ENCODE measurements at places on chromosomes 13 and 19.
A peak's percentile ranks its signal among the peaks of the same experiment; 100 is the strongest.

GRCh38 chr19:45075301-45076028 lies 813 bp downstream of the ZNF296 start:
- DNase-seq, result no peak

DNA sequence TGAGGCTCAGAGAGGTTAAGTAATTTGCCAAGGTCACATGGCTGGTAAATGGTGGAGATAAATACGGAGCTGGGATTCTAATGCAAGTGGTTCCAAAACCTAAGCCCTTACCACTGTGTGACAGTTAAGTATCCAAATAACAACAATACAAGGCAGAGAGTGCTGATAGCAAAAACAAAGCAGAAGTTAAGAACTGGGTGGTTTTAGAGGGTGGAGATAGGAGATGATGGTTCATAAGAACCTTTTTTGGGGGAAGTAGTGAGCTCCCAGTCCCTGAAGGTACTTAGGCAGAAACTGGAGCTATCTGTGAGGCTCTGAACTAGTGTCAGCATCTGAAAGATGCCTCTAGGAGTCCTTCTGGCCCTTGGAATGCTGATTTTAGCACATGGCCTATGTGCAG lies 56.2 kb upstream of the UBE2L5 start:
- no peak for DNase-seq

DNA sequence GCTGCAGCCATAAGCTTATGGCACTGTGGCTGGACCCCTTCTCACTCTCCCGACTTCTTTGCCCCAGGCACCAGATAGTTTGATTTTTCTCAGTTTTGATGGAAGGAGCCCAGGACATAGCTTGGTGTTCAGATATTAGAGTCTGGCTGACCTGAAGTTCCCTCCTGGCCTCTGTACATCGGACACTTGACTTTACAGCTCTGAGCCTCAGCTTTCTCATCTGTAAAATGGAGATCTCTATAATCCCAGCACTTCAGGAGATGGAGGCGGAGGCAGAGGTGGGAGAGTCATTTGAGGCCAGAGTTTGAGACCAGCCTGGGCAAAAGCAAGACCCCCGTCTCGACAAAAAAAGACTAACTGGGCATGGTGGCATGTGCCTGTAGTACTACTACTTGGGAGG lies 909 bp downstream of the CC2D1A start:
- DNase-seq, result no peak

- DNase-seq, result no peak
Observed at GRCh38 chr13:30600496-30600895, 17.2 kb upstream of the USPL1 start.

DNA sequence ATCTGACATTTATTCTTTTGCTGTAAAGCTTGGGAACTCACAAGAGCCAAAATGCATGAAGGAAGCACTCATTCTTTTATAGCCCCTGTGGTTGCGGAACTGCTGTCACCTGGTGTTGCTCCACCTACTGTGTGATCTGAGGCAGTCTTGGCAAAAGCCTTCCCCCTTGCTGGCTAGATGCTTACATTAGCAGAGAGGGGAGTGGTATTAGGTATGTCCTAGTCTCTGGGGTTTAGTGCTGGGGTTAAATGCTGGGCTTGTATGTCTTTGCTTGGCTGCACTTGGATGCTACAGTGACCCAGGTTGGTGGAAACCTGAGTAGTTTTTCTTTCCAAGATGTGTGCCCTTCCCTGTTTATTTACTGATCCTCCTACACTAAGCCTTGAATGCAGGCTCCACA lies 99.3 kb downstream of the WDFY2 start:
- DNase-seq, result no peak

- no peak for DNase-seq
Observed at GRCh38 chr13:26821672-26822071, 61.1 kb upstream of the GPR12 start.

GRCh38 chr13:86757236-86757978 lies 913.8 kb upstream of the SLITRK5 start:
- DNase-seq, result no peak

GRCh38 chr19:39407410-39407659 lies 688 bp downstream of the ZFP36 start:
- DNase-seq, result no peak

DNA sequence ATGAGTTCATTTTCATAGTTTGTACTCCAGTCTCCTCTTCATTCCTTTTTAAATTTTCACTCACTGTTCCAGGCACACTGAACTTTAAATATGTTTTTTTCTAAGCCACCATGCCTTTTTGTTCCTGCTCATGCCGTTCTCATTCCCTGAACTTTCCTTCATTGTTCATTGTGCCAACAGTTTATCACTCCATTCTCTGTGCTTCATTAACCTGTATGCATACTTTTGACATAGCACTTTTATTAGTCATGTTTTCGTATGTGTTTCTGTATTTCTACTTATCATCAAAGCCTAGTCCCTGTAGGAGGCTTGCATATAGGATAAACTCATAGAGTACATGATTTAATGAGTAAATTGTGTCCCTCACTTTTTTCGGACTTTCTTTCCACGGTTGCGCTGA lies 65.3 kb downstream of the PCDH20 start:
- DNase-seq, result no peak

GRCh38 chr13:74751739-74752138 lies 617.5 kb upstream of the KLF12 start:
- no peak for DNase-seq

DNA sequence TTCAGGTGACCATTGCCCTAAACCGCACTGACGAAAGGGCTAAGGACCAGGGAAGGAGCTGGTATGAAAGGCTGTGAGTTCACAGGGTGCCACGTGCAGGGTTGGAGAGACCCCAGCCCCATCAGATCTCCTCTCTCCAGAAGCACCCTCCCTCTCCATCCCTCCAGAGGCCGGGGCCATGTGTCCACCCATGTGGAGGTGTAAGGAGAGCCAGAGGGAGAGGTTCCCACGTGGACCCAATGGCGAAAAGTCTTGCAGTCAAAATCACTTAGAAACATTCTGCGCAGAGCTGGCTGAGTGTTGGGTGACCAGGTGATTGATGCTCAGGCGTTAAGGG lies 168.3 kb downstream of the COL4A1 start:
- DNase-seq, result no peak

- no peak for DNase-seq
Observed at GRCh38 chr13:98203646-98204326, 26.7 kb upstream of the RNF113B start.

- no peak for DNase-seq
Observed at GRCh38 chr13:84985860-84986259, 813.4 kb downstream of the SLITRK6 start.

DNA sequence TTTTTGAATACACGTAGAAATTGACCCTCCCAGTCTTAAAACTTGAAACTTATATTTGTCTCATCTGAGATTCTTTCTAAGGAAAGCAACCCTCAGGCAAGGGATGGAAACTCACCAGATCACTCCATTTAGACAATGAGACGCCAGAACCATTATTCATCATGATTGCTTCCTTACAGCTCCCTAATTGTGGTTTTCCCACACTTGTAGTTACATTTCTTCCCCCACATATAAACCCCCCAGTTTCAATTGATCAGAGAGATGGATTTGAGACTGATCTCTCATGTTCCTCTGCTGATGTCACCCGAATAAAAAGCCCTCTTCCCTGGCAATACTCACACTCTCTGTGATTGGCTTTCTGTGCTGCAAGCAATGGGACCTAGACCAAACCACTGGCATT lies 197.9 kb upstream of the STARD13 start:
- no peak for DNase-seq

DNA sequence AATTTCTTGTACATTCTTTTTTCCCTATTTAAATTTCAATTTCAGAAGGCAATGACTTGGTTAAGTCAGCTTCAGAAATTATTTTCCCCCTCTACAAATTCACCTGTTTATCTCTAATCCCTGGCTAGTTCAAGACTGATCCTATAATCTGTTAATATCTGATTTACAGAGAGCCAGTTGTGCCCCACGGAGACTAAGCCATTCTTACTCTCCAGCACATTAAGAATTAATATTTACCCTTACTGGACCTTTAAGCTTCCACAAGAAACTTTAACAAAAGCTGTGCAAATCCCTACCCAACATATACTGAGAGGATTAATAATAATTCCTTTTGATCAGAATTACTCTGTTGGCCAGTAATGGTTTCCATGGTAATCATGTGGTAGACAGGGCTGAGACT lies 786.2 kb downstream of the PCDH9 start:
- no peak for DNase-seq

DNA sequence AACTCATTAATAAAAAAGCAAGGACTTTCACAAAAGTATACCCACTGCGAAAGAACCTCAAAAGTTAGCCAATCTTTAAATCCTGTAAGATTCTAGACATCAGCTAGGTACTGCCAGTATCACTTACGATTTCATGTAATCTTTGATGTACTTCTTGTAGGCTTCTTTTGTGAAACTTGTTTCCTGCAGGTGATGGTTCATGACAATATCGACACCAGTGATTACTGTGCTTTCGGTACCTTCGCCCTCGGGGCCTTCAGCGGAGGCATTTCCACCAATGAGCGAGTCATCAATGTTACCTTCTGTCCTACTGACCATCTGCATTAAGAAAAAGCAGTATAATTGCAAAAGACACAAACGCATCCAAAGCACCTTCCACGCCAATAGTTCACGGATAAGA lies 1.1 kb downstream of the TPT1 start:
- no peak for DNase-seq

DNA sequence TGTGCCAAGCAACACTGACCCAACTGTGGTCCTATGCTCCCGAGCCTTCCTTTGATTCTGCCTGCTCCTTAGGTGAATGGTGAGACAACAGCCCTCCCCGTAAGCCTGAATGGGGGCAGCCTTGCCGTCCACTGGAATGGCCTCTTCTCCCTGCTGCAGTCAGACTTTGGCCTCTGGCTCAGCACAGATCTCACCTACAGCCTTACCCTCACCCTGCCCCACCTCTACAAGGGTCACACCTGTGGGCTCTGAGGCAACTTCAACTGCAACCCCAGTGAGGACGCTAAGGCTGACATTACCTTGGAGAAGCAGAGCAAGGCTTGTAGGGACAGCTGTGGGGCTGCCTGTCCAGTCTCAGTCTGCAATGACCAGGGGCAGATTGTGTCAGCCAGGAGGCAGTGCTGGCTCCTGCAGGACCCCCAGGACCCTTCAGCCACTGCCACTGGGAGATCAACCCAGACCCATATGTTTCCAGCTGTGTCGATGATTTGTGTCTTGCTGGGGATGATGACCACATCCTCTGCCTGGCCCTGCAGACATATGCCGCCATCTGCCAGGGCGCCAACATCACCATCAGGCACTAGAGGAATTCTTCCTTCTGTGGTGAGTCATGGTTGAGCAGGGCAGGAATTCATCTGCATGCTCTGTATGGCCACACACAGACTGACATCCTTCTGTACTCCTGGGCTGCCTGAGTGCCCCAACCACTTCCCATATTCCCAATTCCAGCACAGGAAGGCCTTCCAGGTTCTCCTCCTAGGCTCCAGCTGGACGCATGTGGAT lies 27.3 kb upstream of the FXYD3 start:
- DNase-seq, result no peak

DNA sequence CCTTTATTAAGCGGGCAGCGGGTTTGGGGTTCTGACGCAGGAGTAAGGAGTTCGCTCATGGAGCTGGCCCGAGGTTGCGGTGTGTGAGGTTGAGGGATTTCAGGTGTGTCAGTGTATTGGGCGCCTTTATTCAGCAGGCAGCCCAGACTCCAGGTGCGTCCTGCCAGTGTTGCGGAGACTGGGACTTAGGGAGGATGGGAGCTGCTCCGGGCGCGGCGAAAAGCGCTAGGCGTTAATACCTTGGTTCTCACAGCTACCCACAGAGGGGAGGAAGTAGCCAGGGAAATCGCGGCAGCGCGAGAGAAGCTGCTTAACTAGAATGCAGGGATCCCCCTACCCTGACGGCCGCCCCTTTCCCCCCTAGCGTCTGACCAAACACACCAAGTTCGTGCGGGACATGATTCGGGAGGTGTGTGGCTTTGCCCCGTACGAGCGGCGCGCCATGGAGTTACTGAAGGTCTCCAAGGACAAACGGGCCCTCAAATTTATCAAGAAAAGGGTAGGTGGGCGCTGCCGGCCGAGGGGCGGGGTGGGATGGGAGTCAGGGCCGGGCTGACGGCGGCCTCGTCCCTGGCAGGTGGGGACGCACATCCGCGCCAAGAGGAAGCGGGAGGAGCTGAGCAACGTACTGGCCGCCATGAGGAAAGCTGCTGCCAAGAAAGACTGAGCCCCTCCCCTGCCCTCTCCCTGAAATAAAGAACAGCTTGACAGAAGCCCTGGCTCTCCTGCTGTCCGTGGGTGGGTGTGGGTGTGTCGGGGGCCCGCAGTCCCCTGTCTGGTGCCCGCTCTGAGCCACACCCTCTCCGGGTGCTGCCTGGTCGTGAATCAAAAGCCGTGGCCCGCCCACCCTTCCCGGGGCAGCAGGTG lies 1.1 kb downstream of the RPL36 start:
- DNase-seq, result peak; percentile 52

DNA sequence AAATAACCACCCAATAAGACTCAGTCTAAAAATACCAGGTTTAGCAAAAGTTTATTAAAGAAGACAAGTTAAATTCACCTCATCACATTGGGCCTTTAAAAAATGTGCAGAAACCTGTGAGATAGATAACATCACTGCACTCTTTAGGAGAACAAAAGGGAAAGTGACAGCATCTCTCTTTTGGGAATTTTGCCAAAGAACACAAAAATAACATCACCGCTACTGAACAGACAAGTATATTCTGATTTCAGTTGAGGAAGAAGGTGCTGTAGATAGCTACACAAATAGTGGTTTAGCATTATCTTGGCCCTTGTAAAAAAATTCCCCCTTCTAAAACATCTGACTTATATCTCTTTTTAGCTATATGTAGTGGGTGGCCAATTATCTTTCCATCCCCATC lies 244.7 kb downstream of the VWA8 start:
- DNase-seq, result no peak

- DNase-seq, result no peak
Observed at GRCh38 chr13:40666933-40667621, 636 bp upstream of the FOXO1 start.

DNA sequence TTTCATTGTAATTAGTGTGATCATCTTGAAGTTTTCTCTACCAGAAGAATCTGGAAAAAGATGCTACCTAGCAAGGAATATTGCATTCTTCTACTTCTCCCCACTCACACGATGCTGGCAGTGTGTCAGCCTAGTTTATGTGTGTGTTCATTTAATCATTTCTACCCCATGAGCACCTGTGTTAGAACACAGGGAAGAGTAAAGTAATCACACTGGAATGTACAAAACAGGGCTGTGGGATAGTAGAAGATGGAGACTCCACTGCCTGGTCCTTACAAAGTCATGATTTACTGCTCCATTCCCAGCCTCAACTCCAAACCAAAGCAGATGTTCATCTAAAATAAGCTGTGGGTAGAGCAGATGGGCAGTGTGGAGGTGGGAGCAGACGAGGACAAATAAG lies 47.7 kb upstream of the RGCC start:
- no peak for DNase-seq

DNA sequence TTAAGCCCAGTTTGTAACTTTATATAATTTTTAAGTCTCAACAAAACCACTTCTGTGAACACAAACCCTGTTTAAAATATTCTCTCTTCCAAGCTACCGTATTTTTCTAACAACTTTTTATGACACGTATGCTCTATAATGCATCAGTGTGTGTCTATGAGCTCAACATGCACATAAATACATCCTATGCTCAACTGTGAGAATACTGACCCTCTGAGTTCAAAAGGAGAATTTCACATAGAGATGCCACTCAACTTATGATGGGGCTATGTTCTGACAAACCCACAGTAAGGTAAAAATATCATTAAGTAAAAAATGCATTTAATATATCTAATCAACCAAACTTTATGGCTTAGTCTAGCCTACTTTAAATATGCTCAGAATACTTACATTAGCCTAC lies 1139.7 kb upstream of the SPRY2 start:
- no peak for DNase-seq
